ENCODE measurements at places on chromosomes 5 and 9.

GRCh38 chr5:33690374-33691135 lies 201.2 kb downstream of the ADAMTS12 start:
- peak; percentile 96 for DNase-seq

DNA sequence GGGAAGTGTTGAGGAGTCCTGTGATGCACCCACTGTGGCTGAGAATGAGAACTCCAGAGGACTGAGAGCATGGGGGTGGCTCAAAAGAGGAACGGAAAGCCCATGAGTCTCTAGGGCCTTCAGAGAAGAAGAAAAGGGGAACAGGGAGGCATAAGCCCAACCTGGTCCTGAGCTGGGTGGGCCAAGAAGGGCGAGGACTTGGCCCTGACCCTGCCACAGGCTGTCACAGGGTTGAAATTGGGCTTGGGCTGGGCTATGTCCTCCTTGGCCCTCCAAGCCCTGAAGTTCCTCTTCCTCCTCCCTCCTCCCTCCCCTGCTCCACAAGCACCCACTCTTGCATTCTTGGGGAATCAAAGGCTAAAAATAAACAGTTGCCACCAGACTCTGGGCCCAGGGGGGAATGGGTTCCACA lies 49.3 kb upstream of the PPARGC1B start:
- DNase-seq: no peak

DNA sequence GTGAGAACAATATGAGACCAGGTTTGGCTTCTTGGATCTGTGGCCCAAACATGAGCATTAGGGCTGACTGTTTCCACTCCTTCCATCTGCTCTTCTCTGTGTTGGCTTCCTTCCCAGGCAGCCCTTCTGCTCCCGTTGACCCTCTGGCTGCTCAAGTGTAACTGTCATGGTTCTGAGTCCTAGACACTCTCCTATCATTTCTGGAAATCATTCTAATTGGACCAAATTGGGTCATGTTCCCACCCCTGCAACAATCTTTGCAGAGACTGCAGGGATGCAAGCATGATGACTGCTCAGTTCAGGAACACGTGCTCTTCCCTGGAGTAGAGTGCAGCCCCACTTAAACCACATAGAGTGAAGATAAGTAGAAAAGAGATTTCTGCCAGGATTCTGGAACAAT lies 741.4 kb downstream of the TAF11L14 start:
- no peak for DNase-seq

DNA sequence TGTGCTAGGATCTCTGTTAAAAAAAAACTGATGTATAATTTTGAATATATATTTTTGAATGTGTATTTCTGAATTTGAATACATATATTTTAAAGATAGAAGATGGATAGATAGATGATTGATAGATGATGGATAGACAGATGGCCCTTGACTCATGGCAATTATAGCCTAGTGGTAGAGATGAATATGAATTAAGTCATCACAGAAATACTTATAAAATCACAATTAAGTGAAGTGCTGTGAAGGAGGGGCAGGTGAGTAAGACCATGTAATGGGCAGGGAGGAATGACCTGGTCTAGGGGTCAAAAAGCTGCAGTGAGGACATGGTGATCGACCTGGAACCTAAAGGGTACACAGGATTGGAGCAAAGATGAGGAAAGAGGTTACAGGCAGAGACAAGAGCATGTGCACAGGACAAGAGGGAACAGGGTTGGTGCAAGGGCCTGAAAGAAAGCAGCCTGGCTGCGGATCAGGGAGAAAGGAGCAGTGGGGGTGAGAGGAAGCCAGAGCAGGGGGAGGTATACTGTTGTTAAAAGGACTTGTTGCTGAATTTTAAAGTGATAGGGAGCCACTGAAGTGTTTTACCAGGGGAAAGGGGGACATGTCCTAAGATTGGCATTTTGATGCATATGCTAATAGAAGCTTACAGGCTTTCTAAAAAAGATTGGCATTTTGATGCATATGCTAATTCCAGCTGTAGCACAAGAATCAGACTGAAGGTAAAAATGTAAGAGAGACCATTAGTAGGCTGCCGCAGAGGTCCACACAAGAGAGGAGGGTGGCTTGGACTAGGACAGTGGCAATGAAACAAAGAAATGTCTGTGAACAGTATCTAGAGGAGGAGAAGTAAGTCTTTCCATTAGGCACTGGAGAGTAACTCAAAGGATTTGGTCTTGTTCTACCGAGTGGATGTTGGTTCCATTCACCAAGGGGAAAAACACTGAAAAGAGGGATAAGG lies 527.8 kb downstream of the AGTPBP1 start:
- no peak for DNase-seq

DNA sequence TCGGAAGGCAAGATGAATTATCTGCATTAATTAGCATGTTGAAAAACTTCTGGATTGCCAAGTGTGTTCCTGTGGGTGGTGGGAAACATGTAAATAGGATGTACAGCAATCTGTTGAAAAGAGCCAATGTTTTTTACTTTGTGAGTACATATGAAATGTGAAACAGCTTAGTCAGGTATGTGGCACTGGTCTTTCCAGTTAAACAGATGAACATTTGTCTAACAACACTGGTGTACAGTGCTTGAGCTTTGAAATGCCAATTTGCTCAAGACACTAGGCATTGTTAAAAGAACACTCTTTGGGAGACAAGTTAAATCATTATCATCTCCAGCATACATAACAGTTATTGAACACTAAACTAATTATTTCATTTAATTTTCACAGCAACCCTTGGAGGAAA lies 107.3 kb upstream of the SLC24A2 start:
- no peak for DNase-seq

DNA sequence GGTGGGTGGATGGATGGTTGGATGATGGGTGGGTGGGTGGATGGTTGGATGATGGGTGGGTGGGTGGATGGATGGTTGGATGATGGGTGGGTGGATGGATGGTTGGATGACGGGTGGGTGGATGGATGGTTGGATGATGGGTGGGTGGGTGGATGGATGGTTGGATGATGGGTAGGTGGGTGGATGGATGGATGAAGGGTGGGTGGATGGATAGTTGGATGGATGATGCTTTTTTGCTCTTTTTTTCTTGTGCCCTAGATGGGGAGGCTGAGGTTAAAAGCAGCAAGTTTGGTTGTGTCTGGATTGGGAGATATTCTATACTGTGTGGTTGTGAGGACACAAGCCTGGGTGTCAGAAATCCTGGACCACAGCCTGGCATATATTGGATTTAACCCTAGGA lies 5.4 kb downstream of the LCN12 start:
- no peak for DNase-seq

- DNase-seq: peak; percentile 50
These were observed 189.2 kb downstream of the NDUFS4 start for GRCh38 chr5:53749621-53750020.

- DNase-seq: peak; percentile 86
These were observed 1.2 kb upstream of the GCNT4 start for GRCh38 chr5:75053304-75054133.

- DNase-seq: no peak
These were observed 20.0 kb upstream of the LIFR start for GRCh38 chr5:38576442-38576841.

Measured in fibroblast of skin of scalp (primary cell).